ENCODE measurements at places on chromosomes 2 and 18.

DNA sequence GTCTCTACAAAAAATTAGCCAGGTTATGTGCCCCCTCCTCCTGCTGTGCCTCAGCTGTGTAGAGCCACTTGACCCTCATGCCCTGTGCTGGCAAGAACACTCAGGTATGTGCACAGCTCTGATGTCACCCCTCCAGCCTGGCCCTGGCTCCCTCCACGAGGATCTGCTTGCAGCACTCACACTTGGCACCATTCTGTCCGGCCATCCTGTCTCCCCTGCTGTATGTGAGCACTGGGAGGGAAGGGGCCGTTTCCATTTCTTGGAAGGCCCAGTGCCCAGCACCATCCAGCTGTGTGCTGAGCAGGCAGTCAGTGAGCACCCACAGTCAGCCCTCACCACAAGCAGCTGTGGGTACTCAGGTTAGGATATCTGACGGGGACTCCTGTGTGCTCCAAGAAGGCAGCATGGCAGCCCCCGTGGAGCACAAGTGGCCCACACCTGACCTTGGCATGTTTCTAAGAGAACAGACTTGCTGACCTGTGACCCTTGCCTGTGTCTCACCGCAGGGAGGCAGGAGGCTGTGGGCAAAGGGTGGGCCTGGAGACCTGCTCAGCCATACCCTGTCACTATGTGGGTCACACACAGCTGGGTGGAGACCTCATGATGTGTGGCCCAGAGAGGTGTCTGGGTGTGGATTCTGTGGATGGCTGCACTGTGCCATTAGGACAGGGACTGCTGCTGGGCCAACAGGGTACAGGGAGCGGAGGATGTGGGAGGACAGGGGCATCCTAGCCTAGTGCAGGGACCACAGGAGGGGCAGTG is 31.5 kb downstream of the USP34 start:
- DNase-seq = no peak

GRCh38 chr2:119544939-119545475 is 758 bp downstream of the CFAP221 start:
- DNase-seq = no peak

GRCh38 chr2:236217926-236218325 is 46.3 kb downstream of the ASB18 start:
- no peak for DNase-seq

DNA sequence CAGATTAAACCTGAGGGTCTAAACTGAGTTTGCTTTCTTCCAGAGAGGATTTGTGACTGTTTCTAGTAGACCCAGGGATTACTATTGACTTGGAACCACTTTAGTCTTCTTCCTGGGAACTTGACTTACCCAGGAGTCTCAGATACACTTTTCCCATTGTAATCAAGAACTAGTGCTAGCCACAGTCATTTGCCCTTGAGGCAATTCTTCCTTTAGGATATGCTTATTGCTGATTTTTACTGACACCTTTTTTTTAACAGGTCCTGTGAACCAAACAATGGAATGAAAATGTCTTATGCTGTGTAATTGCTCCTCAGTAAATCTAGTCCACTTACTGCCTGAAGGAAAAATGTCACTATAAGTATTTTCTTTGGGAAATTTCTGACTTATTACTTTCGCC is 78.3 kb downstream of the TAF4B start:
- DNase-seq = no peak

GRCh38 chr18:23733895-23734294 is 44.6 kb downstream of the LAMA3 start:
- no peak for DNase-seq

- no peak for DNase-seq
Observed at GRCh38 chr2:88038263-88039105, 17.1 kb downstream of the KRCC1 start.

DNA sequence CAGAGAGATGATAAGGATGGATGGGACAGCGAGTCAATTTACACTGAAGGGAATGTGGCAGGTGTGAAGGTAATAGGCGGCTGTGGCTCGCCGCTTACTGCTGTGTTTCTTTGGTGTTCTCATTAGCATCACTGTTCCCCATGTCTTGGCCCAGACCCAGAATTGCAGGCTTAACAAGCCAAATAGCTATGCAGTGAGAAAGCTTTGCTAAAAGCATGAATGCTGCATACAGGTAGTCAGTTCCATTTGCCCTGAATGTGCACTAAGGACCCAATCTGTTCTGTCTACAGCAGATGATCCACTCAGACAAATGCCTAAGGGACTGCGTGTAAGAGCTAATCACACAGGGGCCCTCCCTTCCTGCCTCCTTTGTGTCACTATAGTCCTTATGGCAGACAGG is 262.6 kb downstream of the DCDC2C start:
- DNase-seq = no peak

GRCh38 chr18:23433360-23433759 is 19.7 kb upstream of the RIOK3 start:
- DNase-seq = no peak

DNA sequence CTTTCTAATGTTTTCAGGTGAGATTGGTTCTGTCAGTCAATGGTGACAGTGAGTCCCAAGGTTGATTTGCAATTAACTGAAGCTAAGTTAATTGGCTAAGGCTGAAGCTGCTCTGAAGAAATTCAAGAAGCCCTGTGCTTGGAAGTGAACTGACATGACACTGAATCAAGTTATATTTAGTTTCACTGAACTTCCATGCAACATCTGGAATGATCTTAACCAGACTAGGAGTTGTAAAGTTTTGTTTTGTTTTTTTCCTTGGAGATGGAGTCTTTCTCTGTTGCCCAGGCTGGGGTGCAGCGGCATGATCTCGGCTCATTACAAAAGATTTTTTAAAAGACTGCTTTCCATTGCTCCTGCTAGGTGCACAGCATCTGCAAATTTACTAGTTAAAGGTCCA is 11.4 kb downstream of the SERPINB5 start:
- DNase-seq = no peak

GRCh38 chr2:217933617-217933993 is 69.2 kb downstream of the TNS1 start:
- DNase-seq = no peak

- DNase-seq = no peak
Observed at GRCh38 chr2:30346471-30347169, 100.4 kb upstream of the LCLAT1 start.

- no peak for DNase-seq
Observed at GRCh38 chr2:183671233-183671632, 547.0 kb downstream of the NUP35 start.

DNA sequence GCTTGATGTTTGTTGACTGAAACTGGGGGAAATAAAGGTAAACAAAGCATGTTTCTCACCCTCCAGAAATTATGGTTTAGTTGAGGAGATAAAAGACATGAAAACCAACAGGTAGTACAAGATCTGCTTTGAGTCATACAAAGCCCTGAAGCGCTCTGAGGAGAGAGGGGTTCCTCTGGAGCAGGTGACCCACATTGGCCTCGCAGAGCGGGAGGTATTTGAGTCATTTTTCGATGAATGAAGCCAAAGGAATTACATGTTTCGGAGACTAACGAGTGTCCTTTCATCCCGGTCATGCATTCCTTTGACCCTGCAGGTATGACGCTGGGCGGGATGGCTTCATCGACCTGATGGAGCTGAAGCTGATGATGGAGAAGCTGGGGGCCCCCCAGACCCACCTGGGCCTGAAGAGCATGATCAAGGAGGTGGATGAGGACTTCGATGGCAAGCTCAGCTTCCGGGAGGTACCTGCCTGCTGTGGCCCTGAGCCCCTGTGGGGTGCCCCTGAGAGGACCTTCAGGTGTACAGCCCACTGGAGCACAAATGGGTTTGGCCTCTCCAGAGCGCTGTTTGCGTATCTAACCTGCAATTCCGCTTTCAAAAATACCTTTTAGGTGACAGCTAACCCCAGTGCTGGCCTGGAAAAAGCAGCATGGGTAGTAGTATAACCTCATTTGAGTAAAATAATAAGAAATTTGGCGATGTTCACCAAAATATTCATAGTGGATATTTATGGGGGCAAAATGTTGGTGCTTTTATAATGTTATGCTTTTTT is 29.3 kb downstream of the EFHD1 start:
- no peak for DNase-seq

DNA sequence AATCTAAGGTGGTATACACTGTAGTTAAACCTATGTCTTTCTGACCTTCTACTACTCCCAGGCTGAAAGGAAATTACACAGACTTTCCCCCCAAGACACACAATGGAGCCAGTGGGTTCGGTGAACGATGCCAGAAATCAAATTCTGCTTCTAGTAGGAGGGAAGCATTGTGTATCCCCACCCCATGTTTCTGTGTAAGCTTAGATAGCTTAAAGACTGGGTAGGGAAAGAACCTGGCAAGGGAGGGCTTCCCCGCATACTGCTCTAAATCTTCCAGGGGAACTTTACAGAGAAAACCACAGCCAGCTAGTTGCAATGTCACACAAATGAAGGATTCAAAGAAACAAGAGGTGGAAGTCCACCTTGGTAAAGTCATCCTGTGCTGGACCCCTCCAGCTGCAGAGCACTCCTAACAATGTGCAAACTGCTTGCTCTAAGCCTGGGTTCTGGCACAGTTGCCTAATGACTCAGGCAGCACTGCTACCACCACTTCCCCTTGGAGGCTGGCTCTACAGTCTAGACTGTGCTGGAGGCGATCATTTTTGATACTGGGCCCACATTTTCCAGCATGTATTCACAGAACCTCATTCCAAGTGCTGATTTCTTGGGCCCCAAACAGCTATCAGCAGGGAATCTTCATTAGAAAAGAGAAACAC is 47.5 kb downstream of the TRIB2 start:
- DNase-seq = no peak

DNA sequence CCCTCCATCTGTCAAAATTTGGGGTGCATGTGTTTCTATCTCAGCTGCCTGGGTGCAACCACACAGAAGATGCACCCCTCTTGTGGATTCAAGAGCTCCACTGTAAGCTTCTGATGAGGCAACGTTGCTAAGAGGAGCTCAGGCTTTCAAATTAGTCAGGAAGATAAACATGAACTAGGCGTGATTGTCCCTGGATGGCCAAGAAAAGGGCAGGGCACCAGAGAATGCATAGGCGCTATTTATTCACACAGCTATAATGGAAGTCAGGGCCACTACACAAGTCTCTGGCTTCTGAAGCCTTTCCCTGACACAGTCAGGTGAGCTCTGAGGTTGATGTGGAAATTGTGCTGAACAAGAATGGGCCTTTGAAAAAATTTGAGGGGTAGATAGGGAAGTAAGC is 1466.0 kb upstream of the CELF4 start:
- no peak for DNase-seq

DNA sequence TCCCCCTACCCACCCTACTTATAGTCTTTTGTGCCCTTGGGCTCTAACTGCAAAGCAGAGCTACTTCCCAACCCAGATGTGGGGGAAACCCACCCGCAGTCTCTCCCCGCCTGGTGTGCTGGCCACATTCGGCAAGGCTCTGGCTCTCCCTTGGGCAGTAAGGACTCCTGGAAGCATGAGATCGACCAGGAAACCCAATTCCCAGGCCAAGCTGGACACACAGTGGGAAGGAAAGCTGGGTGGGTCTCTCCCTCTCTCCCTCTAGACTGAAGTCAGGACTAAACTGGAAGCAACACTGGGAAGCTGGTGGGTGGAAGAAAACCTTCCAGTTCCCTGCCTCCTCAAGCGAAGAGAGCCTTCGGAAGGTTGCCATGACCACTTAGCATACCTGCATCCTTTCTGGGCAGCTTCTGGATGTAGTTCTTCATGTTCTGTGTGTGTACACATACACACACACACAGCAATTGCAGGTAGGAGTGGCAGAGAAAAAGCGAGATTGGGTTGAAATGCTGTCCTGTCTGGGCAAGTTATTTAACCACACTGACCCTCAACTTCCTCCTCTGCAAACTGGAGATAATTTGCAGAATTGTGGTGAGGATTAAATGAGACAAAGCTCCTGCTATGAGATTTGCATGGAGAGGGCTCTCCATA is 33.9 kb downstream of the ZBTB7C start:
- DNase-seq = no peak

- no peak for DNase-seq
Observed at GRCh38 chr18:45957100-45957499, 10.0 kb downstream of the EPG5 start.

- DNase-seq = no peak
Observed at GRCh38 chr2:11764920-11765319, 18.5 kb downstream of the LPIN1 start.

- no peak for DNase-seq
Observed at GRCh38 chr2:145194673-145195072, 674.8 kb upstream of the ZEB2 start.

GRCh38 chr2:42328148-42328833 is 32.7 kb downstream of the COX7A2L start:
- no peak for DNase-seq

- no peak for DNase-seq
Observed at GRCh38 chr2:46458763-46459500, 20.4 kb upstream of the TMEM247 start.

- no peak for DNase-seq
Observed at GRCh38 chr18:24274837-24275236, 122.8 kb downstream of the OSBPL1A start.

DNA sequence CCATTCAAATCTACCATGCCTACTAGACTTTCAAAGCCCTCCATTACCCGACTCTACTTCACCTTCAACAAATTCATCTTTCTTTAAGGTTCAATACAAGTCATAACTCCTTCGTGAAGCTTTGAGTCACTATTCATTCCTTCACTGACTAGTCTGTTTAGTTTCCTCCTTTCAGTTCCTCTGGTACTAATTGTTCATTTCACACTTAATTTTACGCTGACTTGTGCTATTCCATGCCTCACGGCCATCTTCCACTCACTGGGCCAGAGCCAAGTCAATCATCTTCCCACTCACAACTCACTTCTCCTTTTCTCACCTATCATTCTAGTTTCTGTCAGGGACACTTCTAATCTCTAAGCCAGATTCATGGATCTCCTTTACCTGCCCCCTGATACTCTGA is 136.2 kb downstream of the MTX2 start:
- no peak for DNase-seq
